ENCODE measurements at places on chromosomes 4 and X. TPM values are rescaled to one million over a fixed set of nuclear protein-coding genes. Genes with fewer than 3 reads are reported as not detected.

HDX gene
- total RNA-seq: 1.8 TPM

CNGA1 gene
- not detected for total RNA-seq

GABRQ gene
- total RNA-seq: not detected

NSG1 gene
- 95.3 TPM for total RNA-seq

SLITRK4 gene
- 5.2 TPM for total RNA-seq

ATRX gene
- total RNA-seq: 25.4 TPM

DOK7 gene
- total RNA-seq: not detected

GPR82 gene
- total RNA-seq: not detected

KIF4A gene
- 3.2 TPM for total RNA-seq

CCDC120 gene
- total RNA-seq: 1.1 TPM

Data from cardiac atrium fibroblast (primary cell).